Foreskin keratinocyte (primary cell): ENCODE measurements at places on chromosomes 7 and 10. TPM values are rescaled to one million over a fixed set of nuclear protein-coding genes. Genes with fewer than 3 reads are reported as not detected.

Gene INMT
- not detected in 2 replicates for total RNA-seq

Gene MSS51
- total RNA-seq = 0.61 and 0.67 TPM in 2 replicates

Gene RBP3
- not detected in 2 replicates for total RNA-seq

Gene TSPAN33
- total RNA-seq = 1.4 and 4.5 TPM in 2 replicates

Gene KCNH2
- total RNA-seq = not detected in 2 replicates

Gene CCDC172
- not detected in 2 replicates for total RNA-seq

Gene MUC3A
- total RNA-seq = 0.17 and 0.18 TPM in 2 replicates
